ENCODE measurements at places on chromosomes 3 and 15. TPM values are rescaled to one million over a fixed set of nuclear protein-coding genes. Genes with fewer than 3 reads are reported as not detected.

Gene CPN2
- total RNA-seq = not detected

Gene GOLIM4
- 29.1 TPM for total RNA-seq

Gene DNAJA4
- total RNA-seq = 0.88 TPM

Gene ROPN1
- not detected for total RNA-seq

Gene RARRES1
- total RNA-seq = 88.2 TPM

Gene ISG20
- total RNA-seq = 7.4 TPM

Gene CHRNA7
- 1.2 TPM for total RNA-seq

Gene PLIN1
- 0.72 TPM for total RNA-seq

Gene SNX1
- total RNA-seq = 23.3 TPM

Gene PRKCD
- total RNA-seq = 4.2 TPM

All from epithelial cell of alveolus of lung (primary cell).